NCI-H345 (cell line): ENCODE measurements at places on chromosomes 6 and 20.

- DNase-seq, result no peak
Observed at GRCh38 chr20:57478176-57478575, 46.8 kb downstream of the CTCFL start.

GRCh38 chr20:39799366-39799965 is 837.3 kb downstream of the DHX35 start:
- DNase-seq, result no peak

DNA sequence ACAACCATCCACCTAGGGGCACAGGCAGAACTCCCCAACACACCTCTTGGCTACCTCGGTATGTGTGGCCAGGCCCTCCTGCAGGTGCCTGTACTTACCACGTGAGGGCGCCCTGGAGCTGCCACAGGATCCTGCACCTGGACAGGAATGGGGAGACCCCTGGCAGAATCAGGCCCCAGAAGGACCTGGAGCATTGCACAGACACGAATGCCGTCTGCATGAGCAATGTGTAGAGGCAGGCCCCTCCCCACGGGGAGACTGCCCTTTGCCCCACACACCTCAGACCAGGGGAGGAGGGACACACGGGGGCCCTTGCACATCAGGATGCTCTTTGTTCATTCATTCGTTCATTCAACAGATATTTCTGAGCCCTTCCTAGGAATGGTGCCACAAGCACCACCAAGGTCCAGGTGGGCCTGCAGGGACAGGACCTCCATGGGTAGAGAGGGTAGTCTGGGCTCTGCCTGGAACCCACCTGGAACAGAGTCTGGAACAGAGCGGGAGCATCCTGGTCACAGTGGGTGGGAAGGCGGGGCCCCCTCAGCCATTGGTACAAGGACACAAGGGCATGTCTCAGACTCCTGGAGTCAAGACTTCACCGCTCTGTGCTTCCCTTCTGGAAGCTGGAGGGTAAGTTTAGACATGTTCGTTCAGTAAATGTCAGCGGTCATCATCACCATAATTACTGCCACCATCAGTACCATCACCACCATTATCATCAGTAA is 32.3 kb downstream of the YTHDF1 start:
- peak; percentile 37 for DNase-seq

- DNase-seq, result peak; percentile 82
Observed at GRCh38 chr6:134822920-134823709, 126.8 kb downstream of the ALDH8A1 start.

- no peak for DNase-seq
Observed at GRCh38 chr6:21181866-21182265, 411.7 kb upstream of the SOX4 start.

DNA sequence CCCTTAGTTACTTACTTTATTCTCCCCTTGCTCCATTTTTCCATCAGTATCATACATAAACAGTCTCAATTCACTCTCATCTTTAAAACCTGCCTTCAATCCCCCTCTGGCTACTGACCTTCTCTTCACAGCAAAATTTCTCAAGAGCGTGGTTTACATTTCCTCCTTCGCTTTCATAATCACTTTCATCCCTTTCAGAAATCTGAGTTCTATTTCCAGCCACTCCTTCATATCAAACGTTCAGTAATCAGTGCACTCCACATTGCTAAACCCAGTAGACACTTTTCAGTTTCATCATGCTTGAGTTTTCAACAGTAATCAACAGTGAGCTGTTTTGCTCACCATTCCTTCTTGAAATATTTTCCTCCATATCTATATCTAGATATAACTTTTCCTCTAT is 176.7 kb upstream of the HSF2 start:
- no peak for DNase-seq

DNA sequence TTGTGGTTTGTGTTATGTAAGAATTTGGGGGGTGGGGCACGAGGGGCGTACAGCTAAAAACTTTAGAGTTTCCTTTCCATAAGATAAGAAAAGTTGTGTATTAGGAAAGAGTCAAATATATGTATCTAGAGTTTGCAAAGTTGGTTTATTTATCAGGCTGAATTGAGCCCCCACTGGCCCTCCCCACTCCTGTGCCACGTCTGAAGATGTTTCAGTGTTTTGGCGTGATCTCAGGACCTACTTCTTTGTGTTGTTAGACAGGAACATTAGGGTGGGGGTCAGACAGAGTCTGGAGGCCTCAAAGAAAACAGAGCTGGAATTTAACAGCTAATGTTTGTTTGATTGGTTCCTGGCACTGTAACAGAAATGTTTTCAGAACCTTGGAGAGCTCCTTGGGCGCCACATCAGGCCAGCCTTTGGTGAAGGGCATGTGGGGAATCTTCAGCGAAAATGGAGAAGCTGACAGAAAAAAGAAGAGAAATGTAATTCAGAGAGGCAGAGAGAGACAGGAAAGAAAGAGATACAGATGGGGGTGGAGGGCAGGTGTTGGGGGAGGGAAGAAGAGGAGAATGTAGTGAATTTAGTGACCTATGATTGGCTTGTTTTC is 674 bp downstream of the NRSN1 start:
- no peak for DNase-seq

GRCh38 chr20:62481425-62482145 is 5.8 kb upstream of the GATA5 start:
- no peak for DNase-seq
